Activated CD4-positive, alpha-beta memory T cell treated with anti-CD3 and anti-CD28 coated beads for 36 hours (primary cell): ENCODE measurements at places on chromosomes 16 and 17. TPM values are rescaled to one million over a fixed set of nuclear protein-coding genes. Genes with fewer than 3 reads are reported as not detected.

DNAH2 gene
- total RNA-seq, result not detected

MCRIP2 gene
- 41.1 TPM for total RNA-seq

PIMREG gene
- total RNA-seq, result 16.9 TPM

EPX gene
- total RNA-seq, result not detected

NPB gene
- total RNA-seq, result not detected

CHST4 gene
- not detected for total RNA-seq

CBFA2T3 gene
- total RNA-seq, result not detected

AATK gene
- total RNA-seq, result 1.0 TPM

HAGH gene
- 45.1 TPM for total RNA-seq

GRCh38 chr16:46730126-46730525 is 18.0 kb downstream of the MYLK3 start:
- DNase-seq, result no peak

- no peak for DNase-seq
Observed at GRCh38 chr16:89482817-89483205, 7.5 kb downstream of the ANKRD11 start.

- no peak for DNase-seq
Observed at GRCh38 chr16:4646773-4647643, 22.4 kb downstream of the MGRN1 start.

DNA sequence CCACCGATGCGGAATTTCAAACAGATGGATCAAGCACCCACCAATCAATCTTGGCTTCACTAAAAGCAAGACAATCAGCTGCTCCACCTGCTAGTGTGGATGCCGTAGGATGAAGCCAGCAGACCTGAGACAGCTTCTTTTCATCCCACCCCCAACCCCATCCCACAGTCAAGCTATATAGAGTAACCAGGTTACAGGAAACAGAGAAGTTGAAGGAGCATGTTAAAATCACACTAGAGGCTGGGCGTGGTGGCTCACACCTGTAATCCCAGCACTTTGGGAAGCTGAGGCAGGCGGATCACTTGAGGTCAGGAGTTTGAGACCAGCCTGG is 37.7 kb downstream of the CMTM4 start:
- DNase-seq, result no peak

DNA sequence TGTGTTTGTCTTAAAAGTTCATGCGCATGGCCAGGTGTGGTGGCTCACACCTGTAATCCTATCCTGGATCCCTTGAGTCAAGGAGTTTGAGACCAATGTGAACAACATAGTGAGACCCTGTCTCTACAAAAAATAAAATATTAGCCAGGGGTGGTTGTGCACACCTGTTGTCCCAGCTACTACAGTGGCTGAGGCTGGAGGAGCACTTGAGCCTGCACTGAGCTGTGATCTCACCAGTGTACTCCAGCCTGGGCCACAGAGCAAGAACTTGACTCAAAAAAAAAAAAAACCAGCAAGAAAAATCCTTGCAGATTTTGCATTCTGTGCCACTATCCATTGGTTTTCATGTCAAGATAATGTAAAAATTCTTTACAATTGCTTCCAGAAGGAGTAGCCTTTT is 8.2 kb downstream of the KSR1 start:
- no peak for DNase-seq

- DNase-seq, result no peak
Observed at GRCh38 chr16:88940862-88941817, 35.9 kb downstream of the CBFA2T3 start.

GRCh38 chr16:46848768-46849764 is 18.1 kb upstream of the C16orf87 start:
- DNase-seq, result no peak

DNA sequence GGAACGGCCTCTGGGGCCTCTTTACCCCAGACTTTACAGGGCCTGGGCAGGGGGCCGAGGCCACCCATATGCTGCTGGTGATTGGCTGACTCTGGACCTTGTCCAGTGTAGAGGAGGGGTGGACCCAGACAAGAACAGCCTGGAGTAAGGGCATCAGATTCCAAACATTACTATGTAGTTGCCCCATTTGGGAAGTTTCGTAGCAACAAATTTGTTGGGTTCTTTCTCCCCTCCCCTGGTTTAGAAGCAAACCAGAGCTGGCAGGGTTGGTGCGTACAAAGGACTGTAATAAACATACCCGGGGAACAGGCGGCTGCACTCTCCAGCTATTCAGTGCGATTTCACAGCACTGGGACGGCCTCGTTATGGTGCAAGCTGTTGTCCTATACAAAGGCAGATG is 145.5 kb downstream of the NTN1 start:
- DNase-seq, result no peak

- DNase-seq, result no peak
Observed at GRCh38 chr17:46036491-46036890, 37.4 kb downstream of the STH start.

DNA sequence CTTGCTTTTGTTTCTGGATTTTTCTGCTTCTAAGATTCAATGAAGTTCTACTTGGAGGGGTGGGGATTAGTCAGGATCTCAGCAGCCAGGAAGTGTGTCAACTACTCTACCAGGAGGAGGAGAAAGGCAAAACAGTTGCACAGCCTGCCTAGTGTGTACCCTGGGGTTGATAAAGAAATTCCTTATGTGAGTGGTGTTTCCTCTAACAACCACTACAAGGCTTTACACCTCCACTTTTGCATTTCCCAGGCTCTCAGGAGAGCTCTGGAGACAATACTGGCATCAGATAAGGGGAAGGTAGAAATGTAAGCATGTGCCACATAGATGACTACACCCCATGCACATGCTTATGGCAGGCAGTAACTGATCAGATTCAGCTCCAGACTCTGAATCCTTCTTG is 174.6 kb downstream of the TOX3 start:
- DNase-seq, result no peak

DNA sequence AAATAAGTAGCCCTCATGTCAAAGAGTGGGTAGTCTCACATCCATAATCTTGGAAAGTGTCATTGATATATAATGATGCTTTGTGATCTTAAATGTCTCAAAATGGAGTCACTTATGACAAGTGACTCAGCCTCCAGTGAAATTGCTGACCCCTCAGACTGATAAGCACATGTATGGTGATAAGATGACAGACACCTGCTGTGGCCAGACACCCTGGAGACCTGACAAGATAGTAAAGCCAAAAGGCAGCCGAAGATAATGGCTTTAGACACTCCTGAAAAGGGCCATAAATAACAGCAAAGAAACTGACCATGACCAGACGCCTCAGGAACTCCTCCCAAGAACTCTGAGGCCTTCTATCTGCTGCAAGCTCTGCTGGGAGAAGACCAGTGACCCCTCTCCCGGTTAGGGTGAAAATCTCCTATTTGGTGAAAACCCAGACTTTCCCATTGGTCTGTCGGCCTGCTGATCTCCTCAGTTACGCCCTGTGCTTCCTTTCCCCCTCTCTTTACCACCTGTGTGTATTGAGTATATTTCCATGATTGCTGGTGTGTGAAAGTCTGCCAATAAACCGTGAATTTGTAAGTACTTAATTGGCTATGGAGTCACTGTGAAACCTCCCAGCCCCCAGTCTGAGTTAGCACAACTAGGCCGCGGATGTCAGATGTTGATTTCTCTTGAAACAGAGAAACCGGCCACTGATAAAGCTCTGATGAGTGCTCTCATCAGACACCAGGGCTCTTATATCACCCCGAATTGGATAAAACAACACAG is 226.7 kb upstream of the MYOCD start:
- no peak for DNase-seq

GRCh38 chr16:23847251-23847650 is 11.5 kb downstream of the PRKCB start:
- no peak for DNase-seq

DNA sequence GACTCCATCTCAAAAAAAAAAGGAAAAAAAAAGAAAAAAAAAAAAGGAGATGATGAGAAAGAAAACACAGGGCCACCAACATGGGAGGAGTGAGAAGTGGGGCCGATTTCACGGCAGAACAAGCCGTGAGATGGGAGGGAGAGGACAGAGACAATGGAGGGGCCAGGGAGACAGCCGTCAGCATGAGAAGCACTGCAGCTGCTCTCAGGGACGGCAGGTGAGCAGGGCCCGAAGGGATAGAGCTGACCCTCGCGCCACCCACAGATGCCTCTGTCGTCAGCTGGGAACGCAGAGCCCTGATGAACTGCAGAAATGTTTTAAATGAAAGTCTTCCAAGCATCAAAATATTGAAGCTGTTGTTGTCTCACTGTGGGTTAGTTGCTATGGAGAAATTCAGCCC is 20.3 kb downstream of the PITPNM3 start:
- no peak for DNase-seq

DNA sequence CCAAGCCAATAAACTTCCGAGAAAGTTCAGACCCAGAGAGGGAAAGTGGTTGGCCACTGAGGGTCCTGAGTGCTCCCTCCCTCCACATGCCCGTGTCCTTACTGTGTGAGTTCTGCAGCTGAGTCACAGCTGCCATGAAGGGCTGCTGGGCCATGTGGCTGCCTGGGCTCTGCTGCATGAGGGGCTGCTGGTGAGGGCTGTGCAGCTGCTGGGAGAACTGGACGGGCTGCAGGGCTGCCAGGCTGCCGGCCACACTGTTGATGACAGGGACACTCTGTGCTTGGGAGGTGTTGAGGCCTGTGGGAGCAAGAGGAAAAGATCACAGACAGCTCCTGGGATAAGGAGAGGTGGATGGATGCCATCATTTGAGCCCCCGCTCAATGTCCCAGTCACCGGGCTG is 44.0 kb downstream of the HNF1B start:
- DNase-seq, result no peak

- no peak for DNase-seq
Observed at GRCh38 chr16:69784586-69784985, 22.5 kb downstream of the WWP2 start.

DNA sequence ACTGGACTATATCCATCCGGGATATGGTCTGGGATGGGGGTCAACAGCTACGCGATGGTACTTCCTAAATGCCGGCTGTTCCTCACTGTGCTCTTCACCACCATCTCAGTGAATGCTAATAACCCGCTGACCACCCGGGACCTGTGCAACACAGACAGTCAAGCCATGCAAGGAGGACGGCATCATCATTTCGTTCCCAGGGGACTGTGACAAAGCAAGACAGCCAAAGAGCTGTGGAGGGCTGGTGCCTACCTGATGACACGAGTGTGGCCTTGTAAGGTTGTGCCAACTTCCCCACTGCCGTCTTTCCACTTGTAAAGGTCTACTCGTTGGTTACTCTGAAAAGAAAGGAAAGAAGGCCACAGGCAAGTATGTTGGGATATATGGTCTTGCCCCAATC is 33.7 kb downstream of the WDR59 start:
- DNase-seq, result no peak

DNA sequence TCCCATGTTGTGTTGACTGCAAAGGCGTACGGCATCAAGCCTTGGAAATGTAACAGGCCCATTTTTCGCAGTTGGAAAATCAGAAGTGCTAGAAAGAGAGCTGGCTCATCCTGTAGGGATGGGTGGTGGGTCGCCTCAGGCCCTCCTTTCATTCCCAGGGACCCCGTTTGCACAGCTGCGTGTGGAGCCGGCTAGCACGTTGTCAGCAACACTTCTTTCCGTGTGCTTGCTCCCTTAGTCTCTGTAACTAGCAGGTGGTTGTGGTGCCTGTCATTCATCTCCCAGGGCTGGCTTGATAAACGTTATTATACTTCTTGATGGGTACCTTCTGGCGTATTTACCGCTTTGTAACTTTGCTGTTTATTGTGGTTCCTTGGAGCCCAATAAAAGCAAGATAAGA is 239.0 kb upstream of the CACNG5 start:
- DNase-seq, result no peak
